Stimulated activated CD8-positive, alpha-beta memory T cell treated with anti-CD3 and anti-CD28 coated beads, Interleukin-15, amount 100 ng/mL, for 48 hours (primary cell): ENCODE measurements at places on chromosomes 7 and 10.

DNA sequence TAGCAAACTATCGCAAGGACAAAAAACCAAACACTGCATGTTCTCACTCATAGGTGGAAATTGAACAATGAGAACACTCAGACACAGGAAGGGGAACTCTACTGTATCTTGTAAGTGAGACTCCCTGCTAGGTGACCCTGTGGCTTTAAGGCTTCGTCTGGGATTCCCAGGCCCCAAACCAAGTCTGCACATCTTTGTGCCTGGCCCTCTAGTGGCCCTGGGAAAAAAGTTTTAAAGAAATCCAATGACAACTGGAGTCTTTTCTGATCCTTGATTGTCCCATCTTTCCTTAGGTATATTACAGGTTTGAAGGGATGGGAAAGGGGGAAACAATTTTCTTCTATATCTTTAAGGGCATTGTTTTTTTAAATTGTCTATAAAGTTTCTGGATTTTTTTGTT lies 10.6 kb upstream of the LIPM start:
- DNase-seq: no peak

DNA sequence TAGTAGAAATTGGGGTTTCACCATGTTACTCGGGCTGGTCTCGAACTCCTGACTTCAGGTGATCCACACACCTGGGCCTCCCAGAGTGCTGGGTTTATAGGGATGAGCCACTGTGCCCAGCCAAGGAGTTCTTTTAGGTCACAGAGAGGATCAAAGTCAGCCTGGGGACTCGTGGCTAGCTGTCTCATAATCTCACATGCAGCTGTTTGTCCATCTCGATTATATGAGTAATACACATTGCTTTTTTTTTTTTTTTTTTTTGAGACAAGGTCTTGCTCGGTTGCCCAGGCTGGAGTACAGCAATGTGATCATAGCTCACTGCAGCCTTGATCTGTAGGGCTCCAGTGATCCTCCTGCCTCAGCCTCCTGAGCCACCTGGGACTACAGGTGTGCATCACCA lies 2.2 kb downstream of the IFT22 start:
- no peak for DNase-seq

DNA sequence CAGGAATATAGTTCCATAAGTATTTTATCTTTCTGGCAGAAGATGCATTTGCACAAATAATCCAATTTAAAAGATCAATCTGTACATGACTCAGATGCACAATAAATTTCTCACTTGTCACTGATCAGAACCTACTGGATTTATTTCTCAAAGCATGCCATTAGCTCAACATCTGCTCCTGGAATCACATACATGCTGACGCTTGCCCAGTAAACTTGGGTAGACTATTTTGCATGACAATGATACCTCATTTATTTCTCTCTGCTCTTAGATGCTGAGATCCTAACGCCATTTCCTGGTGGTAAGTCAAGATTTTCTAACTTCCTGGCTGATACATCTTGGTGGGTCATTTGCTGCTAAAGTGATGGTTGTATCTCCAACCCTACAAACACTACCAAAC lies 33.8 kb upstream of the C10orf120 start:
- DNase-seq: no peak

DNA sequence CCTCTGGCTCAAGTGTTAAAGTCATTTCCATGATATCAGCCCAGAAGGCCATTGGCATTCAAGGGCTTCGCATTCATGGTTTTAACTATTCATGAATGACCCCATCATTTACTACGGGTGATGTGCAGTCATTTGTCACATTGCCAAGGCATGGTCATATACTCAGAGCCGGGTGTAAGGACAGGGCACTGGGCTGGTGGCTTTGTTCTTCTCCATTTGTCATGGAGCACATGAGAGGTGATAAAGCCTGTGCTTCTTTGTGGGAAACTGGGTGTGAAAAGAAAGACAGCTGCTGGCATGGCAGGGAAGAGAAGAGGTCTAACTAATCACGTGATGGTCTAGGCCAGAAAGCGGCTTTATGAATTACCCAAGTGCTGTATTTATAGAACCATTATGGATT lies 132.2 kb upstream of the PLXNA4 start:
- DNase-seq: no peak

DNA sequence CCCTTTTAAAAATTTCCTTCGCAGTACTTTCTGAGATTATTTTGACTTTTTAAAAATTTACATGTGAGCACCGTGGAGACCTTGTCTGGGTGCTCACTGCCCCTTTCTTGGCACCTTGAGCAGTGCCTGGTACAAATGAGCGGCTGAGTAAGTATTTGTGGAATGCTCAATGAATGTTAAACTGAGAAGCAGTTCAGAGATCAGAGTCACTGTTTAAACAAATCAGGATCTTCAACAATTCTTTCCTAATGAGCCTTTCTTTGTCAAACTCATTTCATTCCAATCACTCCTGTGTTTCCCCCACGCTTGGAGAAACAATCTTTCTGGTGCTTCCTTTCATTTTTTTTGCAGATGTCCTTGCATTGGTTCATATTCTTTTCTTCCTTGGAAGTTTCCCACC lies 611.3 kb upstream of the GALNT17 start:
- no peak for DNase-seq

GRCh38 chr7:20927976-20928375 lies 141.3 kb upstream of the SP8 start:
- DNase-seq: no peak

GRCh38 chr10:32949221-32949678 lies 8.8 kb downstream of the ITGB1 start:
- DNase-seq: no peak
